ENCODE measurements at places on chromosomes 3 and 15.

DNA sequence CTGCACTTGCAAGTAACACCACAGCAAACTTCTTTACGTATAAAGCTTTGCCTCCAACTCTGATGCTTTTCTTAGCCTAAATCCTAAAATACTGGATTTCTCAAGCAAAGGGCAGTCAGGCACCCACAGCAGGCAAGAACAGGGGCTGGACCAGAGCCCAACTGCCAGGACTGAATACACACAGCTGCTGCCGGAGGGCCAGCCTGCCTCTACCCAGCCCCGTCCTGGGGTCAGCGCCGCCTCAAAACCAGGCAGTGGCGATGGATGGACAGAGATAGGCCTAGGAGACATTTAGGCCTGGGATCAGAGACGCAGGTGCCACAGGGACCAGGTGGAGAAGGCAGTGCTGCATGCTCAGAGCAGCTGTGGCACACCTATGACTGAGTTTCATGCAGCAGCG, 47.6 kb upstream of the SEC61A1 start:
- DNase-seq, result no peak

- DNase-seq, result no peak
These were observed 626.5 kb upstream of the DPPA4 start for GRCh38 chr3:109963831-109964230.

GRCh38 chr3:6860149-6860953, 564 bp upstream of the GRM7 start:
- DNase-seq, result no peak

- no peak for DNase-seq
These were observed 357.4 kb upstream of the CDIN1 start for GRCh38 chr15:36221992-36222391.

DNA sequence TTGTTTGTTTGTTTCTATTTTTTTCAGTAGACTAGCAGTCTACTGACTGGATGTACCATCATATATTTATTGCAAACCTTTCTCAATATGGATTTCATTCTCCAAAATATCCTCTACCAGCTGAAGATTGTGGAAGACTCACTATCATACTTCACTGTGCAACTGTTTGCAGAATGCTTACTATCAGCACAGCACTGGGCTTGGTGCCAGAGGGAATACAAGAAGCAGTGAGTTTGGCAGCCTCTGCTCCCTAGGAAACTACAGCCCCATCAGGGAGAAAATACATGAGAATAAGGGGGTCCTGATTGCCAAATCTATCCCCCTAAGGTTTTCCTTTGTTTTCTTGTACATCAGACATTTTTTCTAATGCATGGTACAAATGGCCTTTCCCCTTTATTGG, 27.5 kb downstream of the AQP9 start:
- DNase-seq, result peak; percentile 31

- no peak for DNase-seq
These were observed 36.5 kb downstream of the FAM98B start for GRCh38 chr15:38490242-38490922.

- DNase-seq, result no peak
These were observed 5.4 kb downstream of the CLN6 start for GRCh38 chr15:68224108-68224507.

GRCh38 chr15:55530861-55531313, 22.9 kb upstream of the DNAAF4 start:
- DNase-seq, result no peak
